Osteoblast (primary cell): ENCODE measurements at places on chromosomes 4 and X. TPM values are rescaled to one million over a fixed set of nuclear protein-coding genes. Genes with fewer than 3 reads are reported as not detected.

The CXCL3 gene
- total RNA-seq = 0.36 TPM in 1 of 2 replicates, not detected in the other

GRCh38 chrX:73859622-73860021 lies 296.6 kb downstream of the CHIC1 start:
- H3K4me1 ChIP-seq = no peaks in the 10 kb centered on the region
- H3K4me3 ChIP-seq = no peak overlapping the region
- H3K27me3 ChIP-seq = peaks cover 3% of the 10 kb centered on the region
- no peak overlapping the region for H3K27ac ChIP-seq
- no peaks in the 10 kb centered on the region for H3K36me3 ChIP-seq

- no peaks in the 10 kb centered on the region for H3K27me3 ChIP-seq
- no peak overlapping the region for H3K27ac ChIP-seq
- H3K36me3 ChIP-seq = no peaks in the 10 kb centered on the region
- H3K4me1 ChIP-seq = no peaks in the 10 kb centered on the region
Observed at GRCh38 chrX:12611471-12611870, 179.7 kb upstream of the PRPS2 start.

The LINC00632 gene
- 9.4 and 10.1 TPM in 2 replicates for total RNA-seq

DNA sequence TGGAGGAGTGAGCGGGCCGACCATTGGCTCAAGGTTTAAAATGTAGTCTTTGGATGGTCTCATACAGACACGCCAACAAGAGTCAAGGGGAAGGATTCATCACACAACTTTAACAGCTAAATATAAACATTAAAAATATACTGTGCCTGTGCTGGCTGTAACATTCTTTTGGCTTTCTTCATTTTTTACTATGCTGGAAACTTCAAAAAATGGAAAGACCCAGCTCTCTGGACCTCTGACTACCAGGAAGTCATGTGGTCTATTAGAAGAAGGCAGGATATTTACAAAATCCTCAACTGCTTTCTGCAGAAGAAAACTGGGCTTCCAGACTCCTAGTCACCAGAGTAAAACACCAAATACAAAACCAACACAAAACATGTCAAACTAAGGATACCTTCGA lies 49.8 kb upstream of the KLF3 start:
- H3K4me3 ChIP-seq = no peak overlapping the region
- H3K27me3 ChIP-seq = peaks cover 6% of the 10 kb centered on the region
- no peaks in the 10 kb centered on the region for H3K36me3 ChIP-seq
- no peaks in the 10 kb centered on the region for H3K4me1 ChIP-seq

- H3K27me3 ChIP-seq = no peaks in the 10 kb centered on the region
- peak overlapping the region; percentile 82 for H3K27ac ChIP-seq
- DNase-seq = peak; percentile 82
- peaks cover 27% of the 10 kb centered on the region for H3K4me1 ChIP-seq
- H3K36me3 ChIP-seq = peaks cover 16% of the 10 kb centered on the region
Observed at GRCh38 chr4:17577665-17578481, 875 bp downstream of the LAP3 start.

- peak; percentile 26 for DNase-seq
- H3K4me1 ChIP-seq = peaks cover 27% of the 10 kb centered on the region
- peak overlapping the region; percentile 91 for H3K27ac ChIP-seq
- H3K4me3 ChIP-seq = no peak overlapping the region
- no peaks in the 10 kb centered on the region for H3K27me3 ChIP-seq
- H3K36me3 ChIP-seq = no peaks in the 10 kb centered on the region
Observed at GRCh38 chr4:121726642-121727268, 30.0 kb upstream of the ANXA5 start.

The ARHGEF6 gene
- 17.4 and 19.2 TPM in 2 replicates for total RNA-seq

DNA sequence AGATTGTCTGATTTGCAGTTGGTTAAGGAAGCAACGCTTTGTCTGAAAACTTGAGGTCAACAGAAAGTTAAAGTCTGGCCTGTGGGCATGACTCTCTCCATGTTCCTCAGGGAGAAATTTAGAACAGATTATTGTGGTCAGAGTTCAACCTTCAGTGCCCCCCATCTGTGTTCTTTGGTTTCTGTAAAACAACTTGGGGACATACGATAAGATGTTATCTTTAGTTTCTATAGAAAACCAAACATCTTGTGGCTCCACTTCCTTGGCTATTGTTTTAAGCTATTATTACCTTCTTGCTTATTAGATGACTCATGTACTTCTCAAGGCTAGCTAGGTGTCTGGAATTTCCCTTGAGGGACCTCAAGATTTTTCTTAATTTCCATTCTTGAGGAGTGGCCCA lies 507.7 kb downstream of the PDHA2 start:
- no peaks in the 10 kb centered on the region for H3K4me1 ChIP-seq
- H3K4me3 ChIP-seq = no peak overlapping the region
- no peak for DNase-seq
- no peaks in the 10 kb centered on the region for H3K27me3 ChIP-seq
- H3K27ac ChIP-seq = no peak overlapping the region

The RGN gene
- total RNA-seq = 2.5 and 4.4 TPM in 2 replicates

The IL2RG gene
- not detected in 2 replicates for total RNA-seq

DNA sequence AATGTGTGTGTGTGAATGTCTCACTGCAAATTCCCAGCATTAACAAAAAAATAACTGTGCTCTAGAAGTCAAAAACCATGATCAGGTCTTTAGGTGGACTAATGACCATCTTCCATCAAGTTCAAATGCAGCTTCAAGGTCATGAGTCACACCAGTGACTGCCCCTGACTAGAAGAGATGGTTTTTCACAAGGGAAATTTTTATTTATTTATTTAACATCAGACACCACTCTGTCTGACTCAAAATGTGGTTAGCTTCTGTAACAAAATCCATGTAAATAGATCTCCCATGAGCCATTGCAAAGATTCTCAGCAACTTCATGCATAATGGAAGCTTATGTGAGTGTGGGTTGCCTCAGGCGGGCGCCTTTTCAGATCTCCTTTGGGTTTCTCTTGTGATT lies 219.2 kb downstream of the KIT start:
- H3K36me3 ChIP-seq = no peaks in the 10 kb centered on the region
- H3K4me3 ChIP-seq = no peak overlapping the region
- H3K27ac ChIP-seq = no peak overlapping the region
- DNase-seq = peak; percentile 55
- peaks cover 6% of the 10 kb centered on the region for H3K4me1 ChIP-seq

GRCh38 chrX:148500423-148501385 lies at the start of gene AFF2:
TSS of gene AFF2 (plus strand) at chrX:148500617. CDS start at chrX:148501098, 481 bp downstream.
- H3K27ac ChIP-seq = no peak within 1 kb of the TSS
- peak within 1 kb of the TSS; percentile 57 for H3K4me3 ChIP-seq

DNA sequence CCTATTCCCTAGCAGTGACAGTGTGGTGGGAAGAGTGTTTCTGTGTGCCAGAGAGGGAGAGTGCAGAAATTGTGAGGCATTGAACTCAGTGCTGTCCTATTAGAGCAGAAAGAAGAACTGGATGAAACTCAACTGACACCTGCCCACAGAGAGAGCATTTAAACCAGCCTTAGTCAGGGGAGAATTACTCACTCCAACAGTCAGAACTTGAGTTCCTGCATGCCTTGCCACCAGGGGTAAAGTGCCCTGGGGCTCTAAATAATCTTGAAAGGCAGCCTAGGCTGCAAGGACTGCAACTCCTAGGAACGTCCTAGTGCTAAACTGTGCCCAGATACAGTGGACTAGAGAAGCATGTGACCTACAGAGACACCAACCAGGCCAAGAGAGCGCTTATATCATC lies 12.8 kb downstream of the CYSLTR1 start:
- H3K4me1 ChIP-seq = no peaks in the 10 kb centered on the region
- no peak overlapping the region for H3K4me3 ChIP-seq
- no peak for DNase-seq
- H3K36me3 ChIP-seq = no peaks in the 10 kb centered on the region
- no peaks in the 10 kb centered on the region for H3K27me3 ChIP-seq
- H3K27ac ChIP-seq = no peak overlapping the region

DNA sequence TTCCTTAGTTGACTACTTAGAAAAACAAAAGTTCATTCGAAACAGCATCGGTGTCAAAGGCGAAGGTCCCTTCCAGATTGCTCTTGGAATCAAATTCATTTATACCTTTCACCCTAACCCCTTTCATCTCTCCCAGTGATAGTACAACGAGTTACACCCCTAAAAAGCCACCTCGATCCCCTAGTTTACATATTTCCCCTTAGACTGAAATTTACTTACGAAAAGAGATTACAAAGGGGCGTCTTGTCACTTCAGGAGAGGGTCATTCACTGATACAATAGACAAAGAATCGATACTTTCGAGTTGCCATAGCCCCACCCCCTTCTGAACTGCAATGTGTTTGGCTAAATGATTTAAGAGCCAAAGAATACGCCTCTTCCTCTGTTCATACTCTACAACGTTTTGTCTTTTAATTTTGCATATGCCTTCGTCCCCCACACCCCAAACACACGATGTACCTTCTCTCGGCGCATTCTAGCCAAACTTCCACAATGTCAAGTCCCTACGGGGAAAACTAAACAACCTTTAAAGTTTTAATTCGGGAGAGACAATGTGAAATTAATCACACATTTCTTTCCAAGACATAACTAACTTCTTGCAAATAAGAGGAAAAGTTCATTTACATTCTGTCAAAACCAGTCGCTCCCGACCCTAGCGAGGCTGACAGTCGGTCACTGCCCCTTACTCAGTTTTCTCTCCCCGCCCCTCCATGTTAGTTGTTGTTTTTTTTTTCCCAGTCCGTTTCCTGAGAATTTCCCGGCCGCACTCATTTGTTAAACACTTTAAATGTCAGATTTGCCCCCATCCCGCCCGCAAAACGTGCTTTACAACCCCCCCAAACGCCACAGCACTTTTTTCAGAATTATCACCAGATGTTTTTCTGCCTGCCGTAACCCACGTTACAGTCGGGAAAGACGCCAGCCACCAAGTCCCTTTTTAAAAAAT lies 88.6 kb downstream of the HPRT1 start:
- peak overlapping the region; percentile 81 for H3K4me3 ChIP-seq
- H3K4me1 ChIP-seq = peaks cover 21% of the 10 kb centered on the region
- peak; percentile 78 for DNase-seq
- H3K27me3 ChIP-seq = no peaks in the 10 kb centered on the region
- peaks cover 15% of the 10 kb centered on the region for H3K36me3 ChIP-seq

DNA sequence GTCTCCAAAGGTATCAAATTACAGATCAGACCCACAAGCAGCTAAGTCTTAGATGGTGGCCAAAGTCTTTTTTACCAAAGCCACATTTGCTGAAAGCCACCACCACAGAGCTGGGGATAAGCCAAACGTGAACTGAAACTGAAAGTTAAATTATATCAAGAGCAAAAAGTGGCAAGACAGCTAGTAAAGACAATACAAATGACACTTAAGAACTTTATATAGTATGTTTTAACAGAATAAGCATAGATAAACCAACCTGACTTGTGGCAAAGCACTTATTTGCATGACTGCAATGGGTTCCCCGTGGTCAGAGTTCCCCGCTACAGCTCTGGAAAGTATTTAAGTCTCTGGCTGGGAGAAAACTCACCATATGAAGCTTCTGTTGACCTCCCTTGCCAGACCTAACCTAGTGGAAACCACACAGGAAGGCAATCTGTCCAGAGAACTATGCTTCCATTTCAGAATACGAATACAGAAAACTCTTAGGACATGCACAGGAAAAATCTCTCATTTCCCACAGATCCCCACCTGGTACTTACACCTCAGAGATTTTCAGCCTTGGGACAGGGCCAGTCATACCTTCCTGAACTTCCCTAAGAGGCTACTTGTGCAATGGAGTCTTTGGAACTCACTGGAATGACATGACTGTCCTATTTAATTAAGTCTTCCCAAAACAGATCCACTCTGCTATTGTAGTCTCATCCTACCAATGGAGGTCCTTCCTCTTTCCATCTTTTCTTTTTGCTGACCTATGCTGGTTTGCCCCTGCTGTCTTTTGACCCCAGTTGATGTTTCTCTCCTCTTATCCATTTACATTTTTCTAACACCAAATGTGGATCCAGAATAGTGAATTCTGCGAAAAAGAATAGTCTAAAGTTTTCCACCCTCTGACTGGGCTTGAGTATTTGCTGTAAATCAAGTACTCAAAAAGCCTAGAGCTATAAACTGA lies 225.1 kb downstream of the NR3C2 start:
- peak overlapping the region; percentile 57 for H3K4me3 ChIP-seq
- no peaks in the 10 kb centered on the region for H3K27me3 ChIP-seq
- H3K27ac ChIP-seq = no peak overlapping the region
- DNase-seq = no peak

The PAGE4 gene
- not detected in 2 replicates for total RNA-seq

DNA sequence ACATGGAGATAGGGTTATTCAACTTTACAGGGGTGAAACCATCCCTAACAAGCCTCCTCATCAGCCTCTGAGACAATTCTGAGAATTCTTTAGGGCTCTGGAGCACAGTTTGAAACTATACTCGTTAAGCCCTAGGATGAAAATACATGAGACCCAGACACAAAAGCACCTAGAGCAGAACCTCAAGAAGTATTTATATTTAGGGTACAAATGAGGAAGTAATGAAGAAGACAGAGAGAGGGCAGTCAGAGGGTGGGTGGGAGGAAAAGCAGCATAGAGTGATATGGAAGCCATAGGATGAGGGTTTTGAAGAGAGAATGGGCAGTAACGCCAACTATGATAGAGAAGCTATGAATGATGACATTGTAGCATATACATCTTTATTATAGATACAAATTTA lies 250.3 kb downstream of the DCLK2 start:
- no peaks in the 10 kb centered on the region for H3K36me3 ChIP-seq
- no peaks in the 10 kb centered on the region for H3K27me3 ChIP-seq
- H3K4me3 ChIP-seq = no peak overlapping the region
- peaks cover 6% of the 10 kb centered on the region for H3K4me1 ChIP-seq
- H3K27ac ChIP-seq = no peak overlapping the region

DNA sequence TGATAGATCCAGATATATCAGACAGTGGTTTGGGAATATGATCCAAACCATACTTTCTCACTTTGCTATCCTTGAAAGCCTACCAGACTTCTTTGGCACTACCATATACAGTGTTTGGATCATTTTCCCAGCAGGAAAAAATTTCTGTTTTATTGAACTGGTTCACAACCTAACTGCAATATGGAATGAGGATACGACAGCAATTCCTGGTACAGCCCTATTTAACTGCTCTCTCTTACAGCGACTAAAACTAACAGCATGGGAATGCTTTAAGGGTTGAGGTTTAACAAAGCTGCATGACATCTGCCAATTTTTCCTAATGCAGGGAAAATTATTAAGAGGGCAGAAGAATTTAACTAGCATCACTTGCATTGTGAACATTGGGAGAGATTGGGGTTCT lies 47.3 kb downstream of the RS1 start:
- H3K36me3 ChIP-seq = no peaks in the 10 kb centered on the region
- H3K4me1 ChIP-seq = no peaks in the 10 kb centered on the region
- no peaks in the 10 kb centered on the region for H3K27me3 ChIP-seq
- no peak for DNase-seq

DNA sequence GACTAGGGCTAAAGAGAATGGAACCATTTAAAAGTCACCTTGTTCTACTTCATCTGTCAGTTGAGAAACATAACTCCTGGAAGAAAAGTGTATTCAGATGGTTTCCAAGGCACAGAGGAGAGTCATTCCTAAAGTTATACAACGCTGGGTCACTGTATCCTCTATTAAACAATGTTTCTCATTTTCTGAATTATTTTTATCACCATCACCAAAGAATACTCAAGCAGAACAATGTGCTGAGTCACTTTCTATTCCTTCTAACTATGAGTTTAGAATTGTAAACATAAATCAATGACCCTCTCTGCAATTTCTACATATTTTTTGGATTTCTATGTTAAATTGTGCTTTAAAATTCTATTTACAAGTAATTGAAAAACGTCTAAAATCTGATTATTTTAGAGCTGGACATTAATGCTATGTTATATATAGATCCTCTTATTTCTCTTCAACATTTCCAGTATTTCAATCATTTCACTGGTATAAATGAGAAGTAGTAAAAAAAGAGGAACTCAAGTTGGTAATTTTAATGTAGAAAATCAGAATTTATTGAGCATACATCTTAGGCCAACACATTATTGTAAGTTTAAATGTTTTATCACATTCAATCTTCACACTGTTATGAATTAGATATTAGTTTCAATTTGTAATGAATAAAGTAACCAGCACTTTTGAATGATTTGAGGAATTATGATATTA lies 7.5 kb downstream of the DTHD1 start:
- DNase-seq = peak; percentile 11
- H3K4me3 ChIP-seq = no peak overlapping the region
- no peaks in the 10 kb centered on the region for H3K4me1 ChIP-seq
- no peaks in the 10 kb centered on the region for H3K27me3 ChIP-seq

The APLN gene
- total RNA-seq = 0.29 and 0.72 TPM in 2 replicates

The CFI gene
- total RNA-seq = 27.9 and 53.9 TPM in 2 replicates

The XAGE2 gene
- not detected in 2 replicates for total RNA-seq
